NCI-H2029 treated with DMSO at 0.1 percent for 48 hours (cell line): ENCODE measurements at places on chromosomes 5 and 9.
A peak's percentile ranks its signal among the peaks of the same experiment; 100 is the strongest.

- no peak for DNase-seq
Observed at GRCh38 chr5:2656206-2656605, 95.3 kb downstream of the IRX2 start.

DNA sequence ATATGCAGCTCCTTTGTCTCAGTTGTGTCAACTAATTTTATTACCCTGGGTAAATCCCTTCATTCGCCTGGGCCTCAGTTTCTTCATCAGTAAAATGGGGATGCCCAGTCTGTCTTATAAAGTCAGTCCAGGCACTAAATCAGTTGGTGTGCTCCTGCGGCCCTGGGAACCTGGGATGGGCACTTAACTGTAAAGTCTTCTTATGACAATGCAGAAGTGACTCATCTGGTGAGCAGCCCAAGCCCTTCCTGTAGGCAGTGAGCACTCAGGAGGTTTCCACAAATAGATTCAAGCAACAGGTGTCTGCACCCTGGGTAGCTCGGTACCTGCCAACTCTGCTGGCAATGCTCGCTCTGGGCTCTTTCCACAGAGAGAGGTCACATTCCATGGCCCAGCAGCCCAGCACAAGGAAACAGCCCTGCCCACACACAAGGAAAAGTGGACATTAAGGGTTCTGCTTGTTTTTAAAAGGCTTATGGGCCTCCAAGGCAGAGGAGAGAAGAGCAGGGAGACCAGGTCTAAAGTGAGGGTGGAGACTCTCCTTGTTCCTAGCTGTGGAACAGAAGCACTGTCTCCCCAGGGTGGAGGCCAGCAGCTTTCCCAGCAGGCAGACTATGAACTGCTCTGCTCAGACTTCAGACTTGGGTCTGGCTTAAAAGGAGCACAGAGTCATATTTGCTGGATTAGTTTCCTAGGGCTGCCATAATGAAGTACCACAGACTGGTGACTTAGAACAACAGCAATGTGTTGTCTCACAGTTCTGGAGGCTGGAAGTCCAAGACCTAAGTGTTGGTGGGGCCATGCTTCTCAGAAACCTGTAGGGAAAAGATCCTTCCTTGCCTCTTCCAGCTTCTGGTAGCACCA lies 89.7 kb upstream of the ADRA1B start:
- DNase-seq, result peak; percentile 83

GRCh38 chr9:89036891-89037290 lies 45.6 kb downstream of the S1PR3 start:
- DNase-seq, result no peak

GRCh38 chr9:85942913-85943709 lies 2.2 kb downstream of the NAA35 start:
- DNase-seq, result no peak

GRCh38 chr9:36590231-36590630 lies 17.5 kb downstream of the MELK start:
- DNase-seq, result no peak

DNA sequence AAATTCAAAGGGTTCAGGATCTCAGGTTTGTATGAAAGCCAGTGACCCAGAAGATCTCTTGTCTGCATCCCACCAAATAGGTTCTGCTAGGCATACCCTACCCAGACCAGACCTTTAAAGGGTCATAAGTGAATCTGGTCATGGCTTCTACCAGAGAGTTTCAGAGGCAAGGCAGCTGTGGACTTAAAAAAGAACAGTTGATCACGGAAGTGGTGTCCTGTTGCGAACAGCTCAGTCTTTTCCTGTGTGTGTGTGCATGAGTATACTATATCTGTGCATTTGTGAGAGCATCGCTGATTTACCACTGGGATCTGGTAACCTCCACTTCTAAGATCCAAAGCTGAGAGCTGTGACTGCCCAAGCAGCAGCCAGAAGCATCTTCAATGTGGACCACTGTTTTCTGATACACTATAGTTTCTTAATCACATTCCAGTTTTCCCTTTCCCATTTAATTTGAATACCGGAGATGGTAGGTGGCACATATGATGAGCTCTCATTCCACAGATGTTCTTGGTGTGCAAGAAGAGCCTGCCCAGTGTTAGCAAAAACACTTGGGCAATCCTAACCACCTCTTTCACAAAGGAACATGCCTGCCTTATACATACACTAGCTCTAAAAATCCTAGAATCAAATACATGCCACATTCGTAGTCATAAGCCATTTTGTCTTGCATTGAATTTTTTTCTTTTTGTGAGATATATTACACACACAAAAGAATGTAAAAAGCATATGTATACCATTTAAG lies 36.2 kb upstream of the OR2S2 start:
- DNase-seq, result no peak

DNA sequence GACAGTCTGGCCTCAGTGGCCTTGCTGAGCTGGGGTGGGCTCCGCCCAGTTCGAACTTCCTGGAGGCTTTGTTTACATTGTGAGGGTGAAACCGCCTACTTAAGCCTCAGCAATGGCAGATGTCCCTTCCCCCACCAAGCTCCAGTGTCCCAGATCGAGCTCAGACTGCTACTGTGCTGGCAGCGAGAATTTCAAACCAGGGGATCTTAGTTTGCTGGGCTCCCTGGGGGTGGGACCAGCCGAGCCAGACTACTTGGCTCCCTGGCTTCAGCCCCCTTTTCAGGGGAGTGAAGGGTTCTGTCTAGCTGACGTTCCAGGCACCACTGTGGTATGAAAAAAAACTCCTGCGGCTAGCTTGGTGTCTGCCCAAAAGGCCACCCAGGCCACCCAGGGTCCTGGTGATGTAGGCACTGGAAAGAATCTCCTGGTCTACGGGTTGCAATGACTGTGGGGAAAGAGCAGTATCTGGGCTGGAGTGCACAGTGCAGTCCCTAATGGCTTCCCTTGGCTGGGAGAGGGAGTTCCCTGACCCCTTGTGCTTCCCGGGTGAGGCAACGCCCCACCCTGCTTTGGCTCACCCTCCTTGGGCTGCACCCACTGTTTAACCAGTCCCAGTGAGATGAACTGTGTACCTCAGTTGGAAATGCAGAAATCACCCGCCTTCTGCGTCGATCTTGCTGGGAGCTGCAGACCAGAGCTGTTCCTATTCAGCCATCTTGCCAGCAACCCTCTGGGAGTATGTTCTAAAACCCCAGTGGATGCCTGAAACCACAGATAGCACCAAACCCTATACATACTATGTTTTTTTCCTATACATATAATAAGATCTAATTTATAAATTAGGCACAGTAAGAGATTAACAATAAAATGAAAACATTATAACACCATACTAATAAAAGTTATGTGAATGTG lies 95.5 kb downstream of the TMEM161B start:
- no peak for DNase-seq

DNA sequence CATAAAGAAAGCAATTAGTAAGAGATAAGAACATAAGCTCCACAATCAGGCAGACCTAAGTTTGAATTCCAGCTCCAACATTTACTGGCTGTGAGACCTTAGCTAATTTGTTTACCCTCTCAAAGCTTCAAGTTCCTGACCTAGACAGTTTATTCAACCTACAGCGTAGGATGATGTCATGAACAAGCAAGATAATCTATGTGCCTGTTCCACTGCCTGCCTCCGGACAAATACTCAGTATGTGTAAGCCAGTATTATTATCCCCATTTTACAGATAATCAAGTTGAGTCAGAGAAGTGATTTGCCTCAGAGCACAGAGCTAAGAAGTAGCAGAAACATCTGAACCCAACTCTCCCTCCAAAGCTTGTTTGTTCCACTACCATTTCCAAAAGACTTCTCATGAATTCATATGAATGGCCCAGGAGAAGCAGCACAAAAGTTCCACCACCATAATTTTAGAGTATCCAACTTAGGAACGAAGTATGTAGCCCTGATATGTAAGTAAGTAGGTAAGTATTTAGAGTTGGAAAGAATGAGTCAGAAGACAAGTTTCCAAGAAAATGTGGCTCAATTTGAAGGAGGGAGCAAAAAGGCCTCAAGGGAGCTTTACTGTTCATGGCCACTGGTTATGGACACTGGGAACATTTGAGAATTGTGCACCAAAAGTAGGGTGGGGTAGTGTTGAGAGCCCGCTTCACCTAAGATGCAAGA lies 398.2 kb downstream of the NFIB start:
- no peak for DNase-seq

GRCh38 chr5:6432206-6432605 lies 16.5 kb upstream of the UBE2QL1 start:
- no peak for DNase-seq

DNA sequence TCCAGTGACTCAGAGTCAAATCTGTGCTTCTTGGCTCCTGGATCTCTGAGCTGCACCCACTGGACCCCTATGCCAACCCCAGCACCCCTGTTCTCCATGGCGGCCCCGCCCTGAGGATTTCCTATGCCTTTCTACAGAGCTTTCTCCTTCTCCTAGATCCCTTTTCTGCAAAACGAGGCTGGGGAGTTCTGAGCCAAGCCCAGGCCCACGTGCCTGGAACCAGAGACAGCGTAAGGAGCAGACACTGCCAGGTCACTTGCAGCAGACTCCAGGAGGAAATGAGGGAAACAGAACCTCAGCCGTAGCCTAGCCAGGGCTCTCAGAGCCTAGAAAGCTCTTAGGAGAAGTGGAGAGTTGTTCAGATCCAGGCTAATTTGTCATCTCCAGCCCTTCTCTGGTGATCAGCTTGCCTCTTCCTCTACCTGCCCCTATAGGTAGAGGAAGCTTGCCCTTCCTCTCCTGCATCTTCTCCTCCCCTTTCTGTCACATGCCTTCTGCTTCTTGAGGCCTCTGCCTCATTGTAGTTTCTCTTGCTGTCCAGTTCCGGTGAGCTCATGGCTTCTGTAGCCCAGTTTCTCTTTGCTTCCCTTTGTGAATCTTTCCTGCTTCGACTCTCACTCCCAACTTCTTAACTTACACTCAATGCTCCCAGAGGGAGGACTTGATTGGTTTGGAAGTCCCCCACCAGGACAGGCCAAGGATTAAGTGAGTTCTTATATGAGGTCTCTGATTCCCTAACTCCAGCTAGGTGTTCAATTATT lies 163.4 kb downstream of the RGS3 start:
- DNase-seq, result no peak

DNA sequence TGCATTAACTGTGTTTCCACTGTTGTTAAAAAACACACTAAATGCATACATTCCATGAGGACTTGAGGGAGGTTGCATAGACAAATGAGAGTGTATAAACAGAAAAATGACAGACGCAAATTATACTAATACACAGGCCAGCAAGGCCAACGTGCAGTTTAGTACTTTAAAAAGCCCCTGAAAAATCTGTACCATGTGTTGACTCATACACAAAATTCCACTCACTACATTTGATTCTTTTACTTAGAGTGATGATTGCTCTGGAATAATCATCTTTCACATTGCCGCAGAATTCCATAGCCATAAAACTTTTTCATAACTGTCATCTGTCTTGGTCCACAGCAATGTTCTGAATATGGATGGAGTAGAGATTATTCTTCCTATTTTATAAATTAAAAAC lies 215.7 kb downstream of the FAM114A2 start:
- no peak for DNase-seq

- DNase-seq, result no peak
Observed at GRCh38 chr5:111348661-111349329, 124.6 kb downstream of the CAMK4 start.

GRCh38 chr5:15524712-15525111 lies 24.7 kb downstream of the FBXL7 start:
- DNase-seq, result no peak

- DNase-seq, result no peak
Observed at GRCh38 chr9:86181379-86182315, 77.8 kb downstream of the C9orf153 start.

- no peak for DNase-seq
Observed at GRCh38 chr5:139571966-139572365, 10.8 kb downstream of the UBE2D2 start.

DNA sequence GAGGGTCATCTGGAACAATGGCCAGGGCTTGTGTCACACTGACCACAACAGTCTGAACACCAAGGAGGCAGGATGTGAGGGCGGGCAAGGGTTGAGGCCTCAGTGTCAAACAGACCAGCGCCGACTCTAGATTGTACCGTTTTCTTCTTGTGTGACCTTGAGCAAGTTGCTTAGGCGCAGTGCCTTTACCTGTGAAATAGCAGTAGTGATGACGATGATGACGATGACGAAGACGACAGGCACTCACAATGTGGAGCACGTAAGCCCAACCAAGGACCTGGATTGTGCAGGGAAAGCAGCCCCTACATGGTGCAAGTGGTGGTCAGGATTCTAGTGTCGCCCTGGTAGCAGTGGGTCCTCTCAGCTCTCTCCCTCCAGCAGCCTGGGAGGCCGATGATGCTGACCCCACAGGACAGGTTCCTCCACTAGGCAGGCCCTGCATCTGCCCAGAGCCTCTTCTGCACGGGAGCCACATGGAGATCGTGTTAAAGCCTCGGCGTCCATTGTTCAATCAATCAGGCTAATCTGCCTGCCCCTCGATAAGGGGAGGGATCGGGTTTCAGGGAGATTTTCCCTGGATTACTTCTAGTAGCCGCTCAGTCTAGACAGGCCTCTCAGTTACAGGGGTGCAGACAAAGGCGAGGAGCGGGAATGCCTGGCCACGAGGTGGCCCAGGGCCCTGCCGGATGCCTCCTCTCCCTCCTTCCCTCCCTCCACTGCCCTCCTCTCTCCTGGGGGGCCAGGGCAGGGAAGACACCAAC lies 91.7 kb downstream of the MACROH2A1 start:
- no peak for DNase-seq

GRCh38 chr5:80275347-80275746 lies 19.5 kb upstream of the SERINC5 start:
- no peak for DNase-seq

DNA sequence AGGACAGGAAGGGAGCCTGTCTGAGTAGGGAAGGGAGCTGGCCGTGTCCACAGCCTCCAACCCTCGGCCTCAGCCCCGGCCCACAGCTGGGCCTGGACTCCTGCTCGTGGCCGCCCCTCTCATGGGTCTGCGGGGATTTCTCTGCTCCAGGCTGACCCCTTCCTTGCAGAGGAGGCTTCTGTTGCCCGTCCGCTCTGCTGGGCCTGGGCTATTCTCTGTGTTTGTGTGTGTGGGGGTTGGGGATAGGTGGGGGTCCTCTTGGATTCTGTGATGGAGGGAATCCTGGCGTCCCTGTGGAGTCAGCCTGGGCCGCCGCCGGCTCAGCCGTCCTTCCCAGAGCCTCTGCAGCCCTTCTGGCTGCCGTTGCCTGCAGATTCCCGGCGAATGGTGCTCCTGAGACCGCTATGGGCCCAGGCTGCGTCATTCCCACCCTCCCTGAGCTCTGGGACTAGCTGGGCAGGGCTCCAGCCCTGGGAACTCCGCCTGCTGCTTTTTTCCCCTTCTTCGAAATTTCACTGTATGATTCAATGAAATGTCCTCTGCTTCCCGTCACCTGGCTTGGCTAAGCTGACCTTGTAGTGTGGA lies 64.2 kb downstream of the FGF18 start:
- DNase-seq, result no peak

DNA sequence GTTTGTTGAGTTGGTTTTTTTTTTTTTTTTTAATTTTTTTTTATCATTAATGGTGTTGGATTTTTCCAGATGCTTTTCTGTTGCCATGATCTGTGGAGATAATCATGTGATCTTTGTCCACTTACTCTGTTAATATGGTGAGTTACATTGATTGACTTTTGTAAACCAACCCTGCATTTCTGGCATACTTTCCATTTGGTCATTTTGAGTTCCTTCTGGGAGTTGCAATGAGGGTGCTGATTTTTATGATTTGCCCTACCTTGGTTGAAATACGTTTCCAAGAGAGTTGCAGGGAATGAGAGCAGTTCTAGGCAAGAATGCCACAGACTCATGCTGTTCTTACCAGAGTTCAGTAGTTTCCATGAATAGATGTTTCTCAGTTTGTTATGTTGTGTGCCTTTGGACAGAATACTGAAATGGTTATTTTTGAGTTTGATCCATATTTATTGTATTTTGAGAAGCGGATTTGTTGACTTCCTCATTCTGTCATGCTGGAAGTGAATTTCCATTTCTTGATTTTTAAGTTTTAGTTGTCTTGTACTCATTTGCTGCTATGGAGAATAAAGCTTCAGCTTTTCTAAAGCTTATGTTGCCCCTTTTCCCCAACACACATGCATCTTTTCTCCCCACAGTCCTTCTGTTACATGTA lies 69.0 kb downstream of the SCAMP1 start:
- no peak for DNase-seq
